ENCODE measurements at places on chromosomes 4 and X.
A peak's percentile ranks its signal among the peaks of the same experiment; 100 is the strongest.

- no peak for DNase-seq
Measured at GRCh38 chrX:152428120-152428519, 23.0 kb downstream of the GABRA3 start.

DNA sequence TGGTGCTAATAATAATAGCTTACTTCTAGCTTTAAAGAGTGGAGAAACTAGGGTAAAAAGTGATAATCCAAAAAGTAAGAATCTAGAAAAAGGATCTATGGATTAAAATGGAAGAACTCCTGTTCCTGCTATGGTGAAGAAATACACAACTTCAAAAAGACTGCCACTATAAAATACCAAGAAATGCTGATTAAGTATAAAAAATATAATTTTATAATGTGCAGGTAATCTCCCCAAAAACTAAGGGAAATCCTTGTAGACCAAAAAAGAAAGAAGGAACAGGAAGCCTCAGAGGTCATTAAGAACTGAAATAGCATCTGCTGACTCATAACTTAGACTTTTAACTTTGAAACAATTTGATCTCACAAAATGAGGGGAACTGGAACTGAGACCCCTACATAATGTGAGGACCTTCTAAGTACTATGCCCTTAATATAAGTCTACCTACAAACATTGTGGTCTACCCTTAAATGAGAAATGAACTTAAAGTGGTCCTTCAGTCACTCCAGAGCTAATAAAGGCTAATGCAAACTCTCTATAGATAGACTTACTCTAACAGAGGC lies 50.6 kb upstream of the SRPX start:
- no peak for DNase-seq

- peak; percentile 89 for DNase-seq
Measured at GRCh38 chr4:73690051-73690738, 50.2 kb upstream of the CXCL8 start.

- DNase-seq: no peak
Measured at GRCh38 chr4:41613821-41614220, 75.9 kb downstream of the LIMCH1 start.

GRCh38 chr4:165418073-165418472 lies 39.3 kb downstream of the CPE start:
- DNase-seq: no peak

GRCh38 chrX:3440981-3441380 lies 94.5 kb upstream of the MXRA5 start:
- DNase-seq: no peak

DNA sequence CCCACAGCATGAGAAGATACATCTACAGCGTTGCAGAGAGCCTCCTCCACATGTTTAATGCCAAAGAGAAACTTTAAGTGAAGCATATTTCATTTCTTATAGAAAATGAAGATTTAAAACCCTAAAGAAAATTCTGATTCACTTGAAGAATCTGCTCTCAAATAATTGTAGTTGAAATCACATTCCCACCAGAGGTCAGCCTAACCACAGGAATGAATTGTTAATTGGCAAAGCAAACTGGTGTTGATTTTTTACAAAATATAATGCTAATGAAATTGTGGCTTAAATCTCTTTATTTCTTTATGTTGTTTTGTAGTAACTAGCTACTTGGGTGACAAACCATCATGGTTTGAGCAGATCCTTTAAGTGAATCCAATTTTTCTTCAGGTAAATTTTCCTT lies 31.1 kb upstream of the WDR17 start:
- DNase-seq: peak; percentile 51

GRCh38 chr4:41930139-41930831 lies 4.9 kb upstream of the TMEM33 start:
- no peak for DNase-seq

DNA sequence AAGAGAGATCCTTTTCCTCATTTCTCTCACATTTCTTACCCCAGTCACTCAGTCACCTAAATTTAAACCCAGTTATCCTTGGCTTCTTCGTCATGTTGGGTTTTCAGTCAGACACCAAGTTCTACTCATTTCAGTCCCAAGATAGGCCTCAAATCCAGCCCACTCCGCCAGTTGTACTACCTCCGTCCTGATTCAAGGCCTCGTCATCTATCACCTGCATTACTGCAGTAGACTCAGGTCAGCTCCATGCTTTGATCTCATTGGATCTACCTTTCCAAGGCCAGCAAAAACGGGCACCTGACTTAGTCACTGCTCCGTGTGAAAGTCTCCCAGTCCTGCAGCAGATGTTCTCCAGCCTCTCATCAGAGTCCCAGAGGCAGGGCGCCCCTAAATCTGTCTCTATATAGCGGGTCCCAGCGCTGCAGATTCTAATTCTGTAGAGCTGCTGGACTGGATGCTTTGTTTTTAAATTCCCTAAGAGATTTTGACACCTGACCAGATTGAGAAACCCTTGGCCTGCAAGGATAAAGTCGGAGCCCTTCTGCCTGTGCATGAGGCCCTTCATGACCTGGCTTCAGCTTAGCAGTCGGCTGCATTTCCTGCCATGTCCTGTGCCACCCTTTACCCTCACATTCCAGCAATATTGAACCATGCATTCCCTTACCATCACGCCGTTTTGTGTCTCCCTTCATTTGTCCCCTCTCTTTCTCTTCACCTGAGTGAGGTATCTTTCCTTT lies 53.7 kb downstream of the ZFX start:
- no peak for DNase-seq

DNA sequence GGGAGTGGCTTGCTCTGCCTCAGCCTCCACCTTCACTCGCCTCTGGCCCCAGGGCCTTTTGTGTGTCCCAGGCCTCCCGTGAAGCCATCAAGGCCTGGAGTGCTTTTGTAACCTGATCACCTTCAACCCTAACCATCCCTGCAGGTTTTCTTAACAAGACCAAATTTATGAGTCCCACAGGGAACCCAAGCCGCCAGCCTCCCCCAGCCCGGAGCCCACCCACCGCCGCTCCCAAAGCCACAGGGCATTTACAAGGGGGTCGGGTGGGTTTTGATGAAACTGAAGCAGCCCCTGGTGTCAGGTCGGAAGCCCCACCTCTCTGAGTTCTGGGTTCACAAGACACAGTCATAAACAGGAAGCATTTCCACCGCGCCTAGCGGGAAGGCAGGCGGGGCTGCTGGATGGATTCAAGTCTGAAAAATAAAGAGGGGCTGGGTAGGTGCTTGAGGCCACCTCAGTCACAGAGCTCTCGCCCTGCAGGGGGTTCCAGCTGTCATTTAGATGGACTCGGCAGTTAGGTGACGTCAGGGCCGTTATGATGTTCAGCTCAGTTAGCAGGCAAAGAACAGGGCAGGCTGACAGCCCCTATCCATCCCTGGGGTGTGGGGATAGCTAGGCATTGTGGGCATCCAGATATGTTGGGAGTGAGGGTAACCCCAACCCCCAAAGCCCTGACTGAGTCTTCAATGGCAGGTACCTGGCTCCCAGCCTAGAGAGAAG lies 128.5 kb downstream of the BCOR start:
- no peak for DNase-seq

- DNase-seq: no peak
Measured at GRCh38 chrX:44914532-44915198, 41.7 kb downstream of the KDM6A start.

DNA sequence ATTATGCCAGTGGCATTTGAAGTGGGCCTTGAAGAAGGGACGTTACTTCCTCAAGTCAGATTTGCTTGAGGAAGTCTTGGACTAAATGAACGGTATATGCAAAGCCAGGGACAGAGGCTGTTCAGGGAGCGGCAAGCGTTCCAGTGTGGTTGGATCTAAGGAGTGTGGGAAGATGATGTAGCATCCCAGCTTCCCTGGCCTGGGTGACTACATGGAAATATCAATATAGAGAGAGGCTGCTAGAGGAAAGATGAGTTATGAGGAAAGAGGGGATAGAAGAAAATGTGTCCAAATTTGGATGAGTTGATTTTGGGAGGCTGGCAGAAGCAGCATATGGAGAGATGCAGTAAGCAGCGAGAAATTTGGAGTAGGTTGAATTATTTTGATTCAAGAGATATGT lies 432.5 kb upstream of the TENM3 start:
- no peak for DNase-seq

Data from PC-3 (cell line).